ENCODE measurements at places on chromosomes 3 and 15. TPM values are rescaled to one million over a fixed set of nuclear protein-coding genes. Genes with fewer than 3 reads are reported as not detected.

GRCh38 chr3:1019157-1019556 lies 73.7 kb upstream of the CNTN6 start:
- no peak for DNase-seq

DNA sequence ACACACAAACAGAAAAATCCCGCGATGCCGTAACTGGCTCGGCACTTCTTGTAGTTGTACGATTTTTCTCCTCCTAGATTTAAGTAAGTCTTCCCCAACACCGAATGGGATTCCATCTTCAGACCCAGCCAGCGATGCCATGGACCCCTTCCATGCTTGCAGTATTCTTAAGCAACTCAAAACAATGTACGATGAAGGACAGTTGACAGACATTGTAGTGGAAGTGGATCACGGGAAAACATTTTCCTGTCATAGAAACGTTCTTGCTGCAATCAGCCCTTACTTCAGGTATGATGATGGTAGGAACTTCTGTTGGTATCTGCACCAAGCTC lies 763 bp downstream of the KBTBD8 start:
- peak; percentile 10 for DNase-seq

GRCh38 chr3:126417981-126418530 lies 23.3 kb downstream of the CFAP100 start:
- DNase-seq = no peak

DNA sequence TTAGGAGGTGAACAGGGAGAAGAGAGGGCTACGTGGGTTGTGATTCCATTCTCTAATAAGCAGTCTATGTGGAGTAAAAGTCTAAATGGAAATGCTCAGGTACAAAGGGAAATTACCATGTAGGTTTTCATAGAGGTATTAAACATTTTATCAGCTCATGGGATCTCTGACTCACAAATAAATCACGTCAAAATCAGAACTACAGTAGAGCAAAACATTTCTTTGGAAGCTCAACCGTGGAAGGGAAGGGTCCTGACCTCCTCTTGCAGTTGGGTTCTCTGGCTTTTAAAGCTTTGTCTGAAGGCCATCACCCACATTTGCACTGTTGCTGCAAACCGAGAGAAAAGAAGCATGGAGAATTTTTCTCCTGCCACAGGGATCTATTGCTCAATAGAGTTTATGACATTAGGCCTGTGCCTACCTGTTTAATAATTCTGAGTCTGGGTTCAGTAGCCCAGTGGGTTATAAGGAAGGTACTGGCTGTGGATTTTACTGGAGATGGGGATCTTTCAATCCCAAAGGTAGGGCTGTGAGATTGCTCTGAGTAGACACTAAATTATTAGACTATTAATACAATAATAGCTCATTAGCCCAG lies 24.2 kb upstream of the PGPEP1L start:
- DNase-seq = no peak

GRCh38 chr3:113507501-113508067 lies 7.4 kb downstream of the SPICE1 start:
- DNase-seq = no peak

- no peak for DNase-seq
Observed at GRCh38 chr15:90037961-90038631, 37.0 kb downstream of the ZNF710 start.

- peak; percentile 52 for DNase-seq
Observed at GRCh38 chr3:69248436-69248835, 126.0 kb upstream of the LMOD3 start.

GRCh38 chr3:45367453-45367871 lies 20.9 kb upstream of the LARS2 start:
- DNase-seq = no peak

DNA sequence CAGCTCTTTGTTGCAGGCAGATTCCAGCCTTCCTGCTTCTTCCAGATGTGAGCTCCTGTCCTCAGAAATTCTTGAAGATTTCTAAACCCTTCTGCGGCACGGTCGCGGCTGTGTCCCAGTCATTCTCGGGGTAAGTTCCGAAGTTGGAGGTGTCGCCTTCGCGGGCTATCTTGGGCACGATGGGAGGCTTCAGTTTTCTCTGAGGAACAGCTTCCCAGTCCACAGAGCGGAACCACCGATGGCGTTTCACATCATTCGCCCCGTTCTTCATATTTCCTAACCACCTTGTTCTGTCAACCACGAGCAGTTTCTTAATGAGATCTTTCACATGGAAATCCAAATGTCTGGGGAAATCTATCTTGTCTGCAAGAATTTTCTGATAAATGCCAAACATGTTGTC lies 24.7 kb upstream of the CERS3 start:
- no peak for DNase-seq

DNA sequence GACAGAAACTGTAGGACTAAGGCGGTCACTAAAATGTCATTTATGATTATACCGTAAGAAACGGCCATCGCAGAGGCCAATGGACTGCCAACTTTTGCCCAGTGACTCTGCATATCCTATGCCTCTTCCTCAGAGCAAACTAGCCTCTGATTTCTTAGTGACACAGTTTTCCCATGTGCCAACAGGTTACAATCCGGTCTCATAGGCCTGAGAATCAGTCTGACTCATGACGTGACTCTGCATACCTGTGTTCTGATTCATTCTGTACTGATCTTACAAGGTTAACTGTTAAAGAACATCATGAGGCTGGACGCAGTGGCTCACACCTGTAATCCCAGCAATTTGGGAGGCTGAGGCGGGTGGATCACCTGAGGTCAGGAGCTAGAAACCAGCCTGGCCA lies 17.8 kb downstream of the RUBCN start:
- DNase-seq = no peak

DNA sequence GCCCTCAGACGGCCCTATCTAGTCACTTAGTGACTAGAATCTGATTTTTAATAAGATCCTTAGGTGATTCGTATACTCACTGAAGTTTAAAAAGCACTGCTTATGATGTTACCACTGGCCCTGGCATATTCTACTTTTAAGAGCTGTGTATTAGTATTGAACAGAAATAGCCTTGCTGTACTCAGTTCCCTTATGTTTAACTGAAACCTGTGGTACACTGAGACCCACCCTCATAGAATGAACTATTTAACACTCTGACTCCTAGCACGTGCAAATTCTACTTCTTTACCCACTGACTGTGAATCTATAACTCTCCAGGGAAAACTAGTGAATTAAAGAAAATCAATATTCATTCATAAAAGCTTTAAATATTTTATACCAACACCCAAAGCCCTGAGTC lies 108.9 kb downstream of the CCNL1 start:
- no peak for DNase-seq

GRCh38 chr3:32323604-32324003 lies 68.0 kb upstream of the CMTM7 start:
- no peak for DNase-seq

GRCh38 chr15:81449836-81450474 lies 75.9 kb upstream of the TMC3 start:
- no peak for DNase-seq

GRCh38 chr3:148106062-148106461 lies 591.6 kb upstream of the AGTR1 start:
- no peak for DNase-seq

GRCh38 chr15:73770050-73770449 lies 16.9 kb upstream of the INSYN1 start:
- no peak for DNase-seq

- DNase-seq = peak; percentile 48
Observed at GRCh38 chr15:24848050-24848449, 106.7 kb upstream of the SNRPN start.

DNA sequence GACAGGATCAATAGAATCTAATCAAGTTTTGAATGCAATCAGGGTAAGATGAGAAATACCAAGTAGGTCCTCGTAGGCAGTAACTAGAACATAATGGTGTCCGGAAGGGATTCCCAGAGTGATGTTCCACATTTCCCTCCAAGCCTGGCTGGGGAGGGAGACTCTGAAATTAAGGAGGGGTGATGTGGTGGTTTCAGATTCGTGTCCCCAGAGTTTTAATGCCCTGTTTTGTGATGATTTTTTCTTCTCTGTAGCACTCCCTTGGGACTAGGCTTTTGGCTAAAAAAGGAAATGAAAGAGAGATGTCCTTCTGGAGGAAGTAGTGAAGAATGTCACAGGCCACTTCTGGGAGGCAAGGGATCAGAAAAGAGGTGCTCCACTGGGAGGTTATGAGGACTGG lies 108.3 kb upstream of the CACNA2D3 start:
- no peak for DNase-seq

DNA sequence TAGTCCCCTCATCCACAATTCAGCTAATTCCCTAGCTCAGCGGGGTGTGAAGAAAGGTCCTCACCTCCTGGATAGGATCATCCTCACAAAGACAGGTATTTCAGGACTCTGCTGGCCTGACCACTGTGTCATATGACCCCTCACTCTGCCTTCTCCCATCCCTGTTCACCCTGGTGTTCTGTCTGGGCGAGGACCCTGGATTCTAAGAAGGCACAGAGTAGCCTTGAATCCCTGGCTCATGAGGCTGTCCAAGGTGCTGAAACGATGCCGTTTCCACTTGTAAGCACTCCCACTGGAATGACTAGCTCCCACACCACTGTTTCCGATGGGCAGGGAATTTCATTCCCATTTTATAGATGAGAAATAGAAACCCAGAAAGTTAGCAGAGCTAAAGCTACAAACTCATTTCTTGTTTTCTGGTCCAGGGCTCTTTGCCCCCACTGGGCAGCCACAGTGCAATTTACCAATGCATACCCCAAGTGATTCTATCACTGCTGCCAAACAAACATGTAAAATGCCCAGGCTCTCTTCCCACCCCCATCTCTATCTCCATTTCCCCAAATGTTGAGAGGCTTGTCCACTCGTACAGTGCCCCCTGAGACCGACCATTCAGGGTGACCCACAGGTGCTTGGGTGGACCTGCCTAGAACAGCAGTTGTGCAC lies 83.2 kb downstream of the RAB11A start:
- DNase-seq = peak; percentile 82

- no peak for DNase-seq
Observed at GRCh38 chr15:22265056-22265945, 185.0 kb downstream of the OR4M2 start.

DNA sequence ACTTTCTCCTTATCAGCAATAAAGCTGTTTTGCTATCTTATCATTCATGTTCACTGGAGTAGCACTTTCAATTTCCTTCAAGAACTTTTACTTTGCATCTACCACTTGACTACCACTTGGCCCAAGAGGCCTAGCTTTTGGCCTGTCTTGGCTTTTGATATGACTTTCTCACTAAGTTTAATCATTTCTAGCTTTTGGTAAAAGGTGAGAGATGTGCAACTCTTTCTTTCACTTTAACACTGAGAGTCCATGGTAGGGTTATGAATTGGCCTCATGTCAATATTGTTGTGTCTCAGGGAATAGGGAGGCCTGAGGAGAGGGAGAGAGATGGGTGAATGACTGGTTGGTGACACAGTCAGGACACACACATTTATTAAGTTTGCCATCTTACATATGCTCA lies 31.0 kb upstream of the FAM3D start:
- no peak for DNase-seq

GRCh38 chr15:90883526-90883975 lies 753 bp upstream of the FES start:
- DNase-seq = no peak

DNA sequence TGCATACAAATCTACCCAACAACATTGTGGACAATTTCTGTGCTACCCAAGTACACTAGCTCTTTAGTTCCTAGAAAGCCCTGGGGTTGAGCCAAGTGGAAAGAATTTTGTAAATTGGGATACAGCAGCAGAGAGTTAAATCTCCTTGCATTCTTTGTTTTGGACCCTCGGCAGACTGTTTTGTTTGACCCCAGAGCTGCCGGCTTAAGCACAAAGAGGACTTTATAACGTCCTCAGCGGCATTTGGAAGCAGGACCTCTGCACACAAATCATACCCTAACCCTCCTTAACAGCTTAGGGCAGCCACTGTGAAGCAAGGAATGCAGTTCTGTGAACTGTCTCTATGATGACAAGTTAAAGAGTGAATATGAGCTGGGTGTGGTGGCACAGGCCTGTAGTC lies 415.3 kb downstream of the CNTN4 start:
- DNase-seq = no peak

DNA sequence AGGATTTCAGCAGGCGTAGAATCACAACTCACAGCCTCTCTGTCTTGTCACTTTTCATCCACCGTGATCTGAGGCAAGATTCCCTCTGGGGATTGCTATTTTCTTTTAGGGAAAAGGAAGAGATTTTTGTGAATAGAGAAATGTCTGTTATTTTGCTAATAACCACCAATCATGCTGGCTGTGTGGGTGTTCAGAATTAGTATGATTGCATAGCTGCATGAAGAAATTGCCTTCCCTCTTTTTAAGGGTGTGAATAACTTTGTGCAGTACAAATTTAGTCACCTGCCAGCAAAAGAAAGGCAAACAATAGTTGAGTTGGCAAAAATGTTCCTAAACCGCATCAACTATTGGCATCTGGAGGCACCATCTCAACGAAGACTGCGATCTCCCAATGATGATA lies 60.8 kb downstream of the KAT2B start:
- DNase-seq = no peak

DNA sequence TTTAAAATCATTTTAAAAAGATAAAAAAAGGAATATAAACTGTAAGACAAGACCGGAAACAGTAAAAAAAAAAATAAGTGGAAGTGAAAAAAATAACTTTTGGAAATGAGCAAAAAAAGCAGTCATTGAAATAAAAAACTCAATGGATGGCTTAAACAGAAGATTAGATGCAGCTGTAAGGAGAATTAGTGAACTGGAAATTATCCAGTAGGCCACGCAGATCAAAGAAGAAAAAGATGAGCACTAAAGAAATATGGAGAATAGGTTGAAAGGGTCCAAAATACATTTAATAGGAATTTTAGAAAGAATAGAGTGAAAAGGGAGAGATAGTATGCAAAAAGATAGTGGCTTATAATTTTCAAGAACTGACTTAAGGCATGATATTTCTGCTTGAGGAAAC lies 47.0 kb downstream of the STARD5 start:
- DNase-seq = no peak

GRCh38 chr15:69012761-69013364 lies 1.6 kb upstream of the NOX5 start:
- DNase-seq = no peak

DNA sequence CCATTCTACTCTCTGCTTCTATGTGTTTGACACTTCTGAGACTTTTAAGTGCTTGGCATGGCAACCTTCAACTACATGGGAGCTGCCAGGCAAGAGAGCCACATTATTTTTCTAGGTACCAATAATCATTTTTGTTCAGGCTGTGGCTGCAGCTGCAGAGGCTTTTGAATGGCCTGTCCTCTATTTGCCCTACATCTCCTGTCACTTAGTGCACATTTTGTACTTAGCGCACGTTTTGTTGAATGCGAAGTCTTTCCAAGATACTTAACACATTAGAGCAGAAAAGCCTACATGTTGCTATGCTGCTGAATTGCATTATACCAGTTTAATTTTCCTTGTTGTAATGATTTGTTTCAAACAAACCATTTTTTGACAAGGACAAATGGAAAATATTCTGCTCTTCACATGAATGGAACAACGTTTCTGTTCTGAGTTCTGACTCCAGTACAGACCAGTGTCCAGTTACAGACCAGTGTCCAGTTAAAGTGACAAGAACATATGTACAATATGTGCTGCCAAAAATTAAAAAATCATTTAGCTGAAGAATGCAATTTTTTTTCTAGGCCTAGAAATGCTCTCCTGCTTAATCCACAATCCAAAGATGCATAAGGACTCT lies 113.9 kb downstream of the ABI3BP start:
- no peak for DNase-seq

The ADAMTS9 gene
- polyA plus RNA-seq = 143 TPM

The HGD gene
- polyA plus RNA-seq = 117 TPM

The SPINK8 gene
- polyA plus RNA-seq = not detected

The CPLX3 gene
- polyA plus RNA-seq = not detected

The C3orf20 gene
- polyA plus RNA-seq = 0.77 TPM

The IGF2BP2 gene
- 123 TPM for polyA plus RNA-seq

The APOD gene
- polyA plus RNA-seq = 8.2 TPM

The CFAP20DC gene
- 4.1 TPM for polyA plus RNA-seq

The AADACL2 gene
- not detected for polyA plus RNA-seq

The SLC9C1 gene
- polyA plus RNA-seq = 0.86 TPM

The SNTN gene
- 0.03 TPM for polyA plus RNA-seq

The FANCD2 gene
- 26.8 TPM for polyA plus RNA-seq

The GREM1 gene
- polyA plus RNA-seq = 0.29 TPM

All from renal pelvis (tissue), 12 donors.